GM04504 (cell line): ENCODE measurements at places on chromosomes 4 and X.

GRCh38 chr4:151176685-151177084 is 77.3 kb downstream of the RPS3A start:
- DNase-seq: no peak

GRCh38 chr4:60581919-60582536 is 618.1 kb upstream of the ADGRL3 start:
- DNase-seq: no peak

GRCh38 chr4:156931267-156931666 is 40.3 kb downstream of the PDGFC start:
- peak; percentile 58 for DNase-seq

- peak; percentile 36 for DNase-seq
These were observed 192.8 kb downstream of the CCNG2 start for GRCh38 chr4:77349796-77350195.

DNA sequence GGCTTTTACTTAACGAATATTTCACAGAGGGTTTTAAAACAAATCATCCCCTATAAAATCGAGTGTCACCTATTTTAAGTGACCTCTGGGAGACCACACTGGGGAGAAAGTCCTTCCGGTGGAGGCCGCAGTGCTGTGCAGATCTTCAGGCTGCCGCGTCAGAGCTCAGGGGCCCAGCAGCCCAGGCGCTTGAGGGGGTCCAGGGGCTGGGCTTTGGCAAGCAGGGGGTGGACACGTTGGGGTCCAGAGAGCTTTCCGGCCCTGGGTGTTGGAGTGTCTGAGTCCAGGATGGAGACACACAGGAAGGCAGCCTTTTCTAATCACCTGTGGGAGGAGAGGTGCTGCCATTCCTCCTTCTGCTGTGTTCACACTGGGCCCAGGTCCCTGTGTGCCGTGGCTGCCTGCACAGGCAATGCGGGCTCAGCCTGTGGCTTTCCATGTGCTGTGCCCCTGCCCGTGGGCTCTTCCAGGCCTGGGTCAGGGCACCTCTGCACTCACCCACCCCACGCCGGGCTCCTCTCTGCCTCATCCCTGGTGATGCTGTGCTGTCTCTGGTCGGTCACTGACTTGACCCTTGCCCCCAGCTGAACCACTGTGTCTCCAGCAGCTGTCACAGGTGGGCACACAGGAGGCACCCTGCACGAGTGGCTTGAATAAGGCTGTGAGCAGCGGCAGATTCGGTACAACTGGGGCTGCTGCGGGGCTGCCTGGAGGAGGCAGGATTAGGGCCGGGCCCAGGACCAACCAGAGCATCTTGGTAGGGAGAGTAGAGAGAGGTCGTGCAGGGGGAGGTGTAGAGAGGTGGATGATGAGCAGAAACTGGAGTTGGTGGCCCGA is 10.0 kb downstream of the HTRA3 start:
- no peak for DNase-seq

- no peak for DNase-seq
These were observed 223.0 kb downstream of the COX18 start for GRCh38 chr4:72846280-72847111.

- no peak for DNase-seq
These were observed 1039.5 kb upstream of the PCDH7 start for GRCh38 chr4:29680644-29681043.

- DNase-seq: no peak
These were observed 1.6 kb downstream of the KDR start for GRCh38 chr4:55123791-55124190.

DNA sequence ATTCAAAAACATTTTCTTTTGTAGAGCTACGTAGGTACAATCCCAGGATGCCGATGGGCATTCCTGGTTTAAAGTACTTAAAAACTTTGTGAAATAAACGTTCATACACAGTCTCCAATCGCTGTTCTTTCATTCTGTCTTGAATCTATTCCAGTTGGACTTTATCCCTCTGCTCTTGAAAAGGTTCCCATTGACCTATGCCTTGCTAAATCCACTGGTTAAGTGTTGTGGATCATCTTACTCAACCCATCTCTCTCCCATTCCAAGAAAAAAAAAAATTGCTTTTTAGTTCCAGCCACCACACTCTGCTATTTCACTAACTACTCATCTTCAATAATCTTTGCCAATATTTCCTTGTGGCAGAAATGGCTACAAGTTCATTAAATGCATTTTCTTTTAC is 542.3 kb upstream of the GRIA3 start:
- DNase-seq: no peak

DNA sequence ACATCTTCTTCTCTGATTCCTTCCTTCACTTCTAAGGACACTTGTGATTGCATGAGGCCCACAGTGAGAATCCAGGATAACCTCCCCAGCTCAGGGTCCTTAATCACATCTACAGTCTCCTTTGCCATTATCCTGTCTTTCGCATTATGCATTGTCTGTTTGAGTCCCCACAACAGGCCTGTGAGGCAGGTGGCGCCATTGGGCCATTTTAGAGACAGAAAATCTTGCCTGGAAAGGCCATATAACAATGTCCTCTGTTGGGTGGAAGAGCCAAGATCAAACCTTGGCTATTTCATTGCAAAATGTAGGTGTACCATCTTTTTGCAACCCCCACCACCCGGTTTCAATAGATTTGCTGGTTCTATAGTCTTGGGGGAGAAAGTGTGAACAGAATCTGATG is 11.8 kb upstream of the DCUN1D4 start:
- DNase-seq: no peak

DNA sequence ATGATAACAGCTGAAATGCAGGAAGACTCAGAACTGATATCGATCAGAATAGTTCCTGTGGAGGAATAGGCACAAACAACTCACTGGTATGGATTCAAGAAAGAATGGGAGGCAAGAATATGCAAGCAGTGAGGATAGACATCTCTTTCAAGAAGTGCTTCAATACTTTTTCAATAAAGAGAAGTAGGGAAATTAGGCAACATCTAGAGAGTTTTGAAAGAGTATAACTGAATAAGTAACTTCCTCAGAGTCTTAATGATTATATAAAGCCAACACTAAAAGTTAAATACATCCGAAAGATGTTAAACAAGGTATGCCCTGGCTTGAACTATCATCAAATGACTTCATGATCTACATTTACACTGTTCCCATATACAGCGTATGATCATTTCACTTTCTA is 1443.0 kb downstream of the PCDH7 start:
- no peak for DNase-seq

DNA sequence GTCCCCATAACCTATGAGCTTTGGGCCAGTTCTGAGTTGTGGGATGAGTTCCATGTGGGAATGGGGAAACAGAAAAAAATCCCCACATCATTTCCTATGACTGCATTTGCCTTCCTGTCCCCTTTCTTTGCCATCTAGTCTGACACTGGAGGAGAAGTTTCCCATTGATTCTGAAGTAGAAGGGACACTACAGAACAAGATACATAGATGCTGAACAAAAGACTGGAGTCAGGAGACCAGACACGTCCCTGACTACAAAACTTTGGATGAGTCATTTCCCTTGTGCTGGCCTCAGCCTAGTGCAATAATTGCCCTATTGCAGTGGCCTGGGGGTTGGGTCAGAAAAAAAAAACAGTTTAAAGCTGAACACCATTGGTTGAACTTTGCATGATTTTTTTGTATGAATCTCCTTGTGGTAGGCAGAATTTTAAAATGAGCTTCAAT is 22.1 kb downstream of the BEX3 start:
- DNase-seq: peak; percentile 59

DNA sequence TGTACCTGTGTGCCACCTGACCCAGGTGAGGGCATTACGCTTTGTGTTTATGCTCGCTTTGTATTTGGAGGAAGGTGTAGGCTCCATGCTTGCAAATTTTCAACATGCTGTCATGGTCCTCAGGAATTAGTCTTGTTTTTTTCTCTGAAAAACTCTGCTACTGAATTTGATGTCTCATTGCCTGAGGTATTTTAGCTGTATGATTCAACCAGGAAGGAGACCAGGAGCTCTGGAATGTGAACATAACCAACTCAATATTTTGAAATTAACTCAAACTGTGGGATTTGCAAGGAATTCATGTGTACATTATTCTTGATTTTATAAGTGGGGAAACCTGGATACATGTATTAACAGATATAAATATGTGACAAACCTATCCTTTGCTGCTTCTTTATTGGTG is 134.1 kb downstream of the SLC4A4 start:
- peak; percentile 42 for DNase-seq

- DNase-seq: no peak
These were observed 60.1 kb downstream of the GATB start for GRCh38 chr4:151700566-151701316.

DNA sequence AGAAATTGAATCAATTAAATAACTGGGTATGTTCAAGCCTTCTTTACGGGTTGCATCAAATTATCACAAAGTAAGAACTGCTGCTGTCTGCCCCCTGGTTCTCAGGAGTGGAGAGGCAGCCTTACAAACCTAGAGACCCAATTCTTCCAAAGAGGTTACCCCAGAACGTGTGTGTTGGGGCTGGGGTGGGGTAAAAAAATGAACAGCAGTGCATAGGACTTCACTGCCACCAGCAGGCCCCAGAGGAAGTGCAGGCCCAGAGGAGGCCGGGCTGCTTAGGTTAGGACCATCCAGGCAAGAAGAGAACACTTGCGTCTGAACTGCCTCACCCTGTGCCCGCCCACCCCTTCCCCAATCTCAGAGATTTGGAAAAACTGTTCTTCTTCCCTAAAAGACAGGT is 1.5 kb upstream of the NWD2 start:
- no peak for DNase-seq

GRCh38 chrX:128057421-128057820 is 5.2 kb upstream of the ACTRT1 start:
- DNase-seq: no peak
